ENCODE measurements at places on chromosomes 5 and 9.

- no peak for DNase-seq
These were observed 15.9 kb upstream of the RNF38 start for GRCh38 chr9:36415822-36416525.

- DNase-seq: no peak
These were observed 744 bp downstream of the GMCL2 start for GRCh38 chr5:178186427-178186826.

DNA sequence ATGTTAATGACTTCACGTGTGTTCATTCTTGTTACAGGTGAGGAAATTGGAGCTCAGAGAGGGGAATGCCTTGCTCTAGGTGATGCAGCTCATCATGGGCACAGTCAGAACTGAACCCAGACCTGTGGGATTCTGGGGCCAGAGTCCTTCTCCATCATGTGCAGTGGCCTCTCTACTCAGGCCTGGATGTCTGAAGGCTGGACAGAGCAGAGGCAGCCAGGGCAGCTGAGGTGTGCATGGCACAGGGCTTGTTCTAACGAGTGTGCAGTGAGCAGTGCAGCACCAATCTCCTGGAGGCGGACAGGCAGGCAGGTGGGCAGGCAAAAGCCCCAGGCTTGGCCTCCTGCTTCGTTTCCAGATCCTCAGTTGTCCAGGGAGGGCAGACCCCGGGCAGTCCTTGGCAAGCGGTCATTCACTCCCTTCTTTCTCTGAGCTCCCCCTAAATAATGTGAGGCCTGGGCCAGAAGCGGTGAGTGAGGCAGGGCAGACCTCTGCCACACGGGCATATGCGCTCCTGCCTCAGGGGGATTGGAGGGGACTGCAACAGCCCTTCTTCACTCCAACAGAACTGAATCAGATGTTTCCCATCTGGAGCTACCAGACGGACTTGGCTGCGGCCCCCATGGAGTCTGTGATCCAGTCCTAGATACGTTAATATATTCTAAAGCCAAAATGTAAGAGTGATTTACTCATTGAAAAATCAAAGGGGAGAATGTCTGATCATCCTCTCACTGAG lies 68.7 kb upstream of the FSTL4 start:
- DNase-seq: no peak

GRCh38 chr9:2065704-2066103 lies 50.6 kb downstream of the SMARCA2 start:
- DNase-seq: no peak

DNA sequence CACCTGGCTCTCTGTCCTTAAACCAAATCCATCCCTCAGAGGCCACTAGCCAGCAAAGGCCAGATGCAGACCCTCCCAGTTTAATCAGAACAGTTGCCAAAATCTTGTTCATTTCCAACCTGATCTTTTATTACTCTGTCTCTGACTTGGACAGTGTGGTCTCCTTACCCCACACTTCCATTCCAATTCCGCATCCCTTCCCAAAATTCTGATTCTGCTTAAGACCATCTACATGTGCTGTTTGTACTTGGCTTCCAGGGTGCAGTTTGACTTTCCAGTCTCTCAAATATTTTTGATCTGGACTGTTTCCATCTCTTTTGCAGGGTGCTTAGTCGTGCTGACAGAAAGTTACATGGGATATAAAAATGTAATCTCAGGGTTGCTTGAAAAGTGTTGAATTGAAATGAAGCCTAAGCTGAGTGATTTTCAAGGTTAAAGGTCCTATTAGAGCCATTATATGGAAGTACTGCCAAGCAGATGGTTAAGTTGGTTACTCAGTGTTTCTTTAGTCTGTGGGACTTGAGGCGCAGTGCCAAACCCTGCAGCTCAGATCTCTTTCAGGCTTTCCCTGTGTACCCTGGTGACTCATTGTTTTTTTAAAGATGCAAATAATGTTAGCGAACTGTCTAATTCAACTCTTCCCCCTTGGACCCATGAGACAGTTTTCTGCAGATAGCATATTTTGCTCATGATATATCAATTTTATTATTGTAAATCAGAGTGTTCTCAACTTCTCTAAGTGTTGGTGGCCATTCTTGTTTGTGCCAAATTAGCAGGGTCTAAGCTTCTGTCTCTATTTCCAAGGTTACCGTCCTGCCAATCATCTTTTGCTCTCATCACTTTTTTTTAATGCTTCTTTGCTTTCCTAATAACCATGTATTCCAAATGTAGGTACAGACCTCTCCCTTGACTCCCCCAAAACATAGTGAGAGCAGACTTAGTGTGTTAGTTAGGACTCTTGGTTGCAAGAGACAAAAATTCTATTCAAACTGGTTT lies 18.2 kb upstream of the DCP2 start:
- DNase-seq: no peak

GRCh38 chr9:20303996-20304395 lies 318.3 kb downstream of the MLLT3 start:
- DNase-seq: no peak

- peak; percentile 37 for DNase-seq
These were observed 48.0 kb upstream of the CAST start for GRCh38 chr5:96614110-96614691.

- DNase-seq: no peak
These were observed 16.5 kb downstream of the TMEM268 start for GRCh38 chr9:114627553-114627952.

GRCh38 chr5:141343953-141344463 lies 379 bp downstream of the PCDHGA3 start:
- DNase-seq: no peak

GRCh38 chr5:7629561-7629960 lies 221.4 kb downstream of the CFAP90 start:
- no peak for DNase-seq

GRCh38 chr5:15116996-15117395 lies 245.4 kb upstream of the ANKH start:
- DNase-seq: no peak

- DNase-seq: no peak
These were observed 342.8 kb downstream of the EBF1 start for GRCh38 chr5:158756871-158757270.

DNA sequence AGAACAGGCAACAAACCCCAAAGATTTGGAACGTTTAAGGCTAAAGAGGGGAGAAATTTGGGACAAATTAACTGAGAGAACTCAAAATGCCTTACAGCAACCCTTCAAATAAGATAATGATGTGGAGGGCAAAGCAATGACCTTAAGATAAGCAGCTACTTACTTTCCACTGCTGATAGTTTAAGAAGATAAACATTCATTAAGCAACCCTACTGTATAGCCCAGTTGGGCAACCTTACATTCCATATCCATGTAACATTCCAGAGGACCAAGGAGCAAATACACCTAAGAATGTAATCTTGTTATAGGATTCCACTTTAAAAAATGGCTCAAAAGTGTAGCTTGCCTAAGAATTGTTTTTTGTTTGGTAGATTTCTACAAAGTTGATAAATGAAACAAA lies 14.8 kb downstream of the ETF1 start:
- DNase-seq: no peak

GRCh38 chr5:140672455-140673186 lies 755 bp downstream of the DND1 start:
- no peak for DNase-seq

GRCh38 chr9:86975036-86975435 lies 27.7 kb upstream of the GAS1 start:
- no peak for DNase-seq

GRCh38 chr5:11064763-11065450 lies 303.9 kb upstream of the DAP start:
- no peak for DNase-seq

GRCh38 chr9:76444322-76444929 lies 14.6 kb upstream of the GCNT1 start:
- DNase-seq: no peak

GRCh38 chr5:153974131-153974812 lies 64.4 kb downstream of the FAM114A2 start:
- peak; percentile 13 for DNase-seq

DNA sequence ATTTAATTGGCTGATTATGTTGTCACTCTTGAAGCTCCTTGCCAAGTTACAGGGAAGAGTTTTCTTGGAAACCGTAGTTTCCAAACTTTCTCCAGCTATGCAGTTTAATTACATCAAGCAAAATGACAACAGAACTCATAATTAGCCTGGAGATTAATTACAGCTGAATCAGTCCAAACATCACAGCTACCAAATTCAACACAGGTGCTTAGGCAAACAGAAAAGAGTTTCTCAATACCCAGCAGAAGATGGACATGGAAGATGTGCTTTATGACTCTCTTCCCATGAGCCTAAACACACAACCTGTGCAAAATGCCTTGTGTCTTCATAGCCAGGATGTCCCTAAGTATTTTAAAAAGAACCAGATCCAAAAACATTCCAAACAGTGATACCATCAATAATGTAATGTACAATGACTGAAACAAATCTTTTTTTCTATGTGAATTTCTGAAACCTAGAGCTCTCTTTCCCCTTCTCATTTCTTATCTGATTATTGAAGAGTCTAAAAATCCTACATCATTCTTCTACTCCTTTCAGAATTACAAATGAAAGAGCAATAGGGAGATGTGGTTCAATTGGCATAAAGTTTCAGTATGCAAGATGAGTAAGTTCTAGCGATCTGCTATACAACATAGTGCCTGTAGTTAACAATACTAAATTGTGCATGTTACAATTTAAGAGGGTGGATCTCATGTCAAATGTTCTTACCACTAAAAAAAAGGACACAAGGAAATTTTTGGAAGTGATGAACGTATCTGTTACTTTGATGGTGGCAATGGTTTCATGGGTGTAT lies 124.3 kb downstream of the RASEF start:
- no peak for DNase-seq

GRCh38 chr9:128339761-128340690 lies at the start of gene SLC27A4:
TSS of gene SLC27A4 (plus strand) at chr9:128340527. CDS start at chr9:128343133, 2,606 bp downstream.
- peak; percentile 73 for DNase-seq

DNA sequence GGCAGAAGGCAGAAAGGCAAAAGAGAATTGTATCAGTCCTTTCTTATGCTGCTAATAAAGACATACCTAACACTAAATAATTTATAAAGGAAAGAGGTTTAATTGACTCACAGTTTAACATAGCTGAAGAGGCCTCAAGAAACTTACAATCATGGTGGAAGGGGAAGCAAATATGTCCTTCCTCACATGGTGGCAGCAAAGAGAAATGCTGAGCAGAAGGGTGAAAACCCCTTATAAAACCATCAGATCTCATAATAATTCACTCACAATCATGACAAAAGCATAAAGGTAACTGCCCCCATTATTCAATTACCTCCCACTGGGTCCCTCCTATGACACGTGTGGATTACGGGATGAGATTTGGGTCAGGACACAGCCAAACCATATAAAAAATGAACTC lies 312.5 kb upstream of the PTGER4 start:
- DNase-seq: no peak

DNA sequence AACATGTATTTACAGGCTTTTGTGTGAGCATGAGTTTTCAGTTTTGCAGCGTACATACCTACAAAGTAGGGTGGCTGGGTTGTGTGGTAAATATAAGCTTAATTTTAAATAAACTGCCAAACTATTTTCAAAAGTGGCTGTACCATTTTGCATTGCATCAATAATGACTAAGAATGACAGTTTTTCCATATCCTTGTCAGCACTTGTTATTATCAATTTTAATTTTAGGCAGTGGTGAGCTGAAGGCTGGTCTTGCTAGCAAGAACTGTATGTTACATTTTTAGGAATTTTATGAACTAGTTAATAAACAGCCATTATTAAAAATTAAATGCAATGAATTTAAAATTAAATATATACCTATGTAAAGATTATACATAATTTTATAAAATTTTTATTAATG lies 6.6 kb downstream of the SNX2 start:
- no peak for DNase-seq

DNA sequence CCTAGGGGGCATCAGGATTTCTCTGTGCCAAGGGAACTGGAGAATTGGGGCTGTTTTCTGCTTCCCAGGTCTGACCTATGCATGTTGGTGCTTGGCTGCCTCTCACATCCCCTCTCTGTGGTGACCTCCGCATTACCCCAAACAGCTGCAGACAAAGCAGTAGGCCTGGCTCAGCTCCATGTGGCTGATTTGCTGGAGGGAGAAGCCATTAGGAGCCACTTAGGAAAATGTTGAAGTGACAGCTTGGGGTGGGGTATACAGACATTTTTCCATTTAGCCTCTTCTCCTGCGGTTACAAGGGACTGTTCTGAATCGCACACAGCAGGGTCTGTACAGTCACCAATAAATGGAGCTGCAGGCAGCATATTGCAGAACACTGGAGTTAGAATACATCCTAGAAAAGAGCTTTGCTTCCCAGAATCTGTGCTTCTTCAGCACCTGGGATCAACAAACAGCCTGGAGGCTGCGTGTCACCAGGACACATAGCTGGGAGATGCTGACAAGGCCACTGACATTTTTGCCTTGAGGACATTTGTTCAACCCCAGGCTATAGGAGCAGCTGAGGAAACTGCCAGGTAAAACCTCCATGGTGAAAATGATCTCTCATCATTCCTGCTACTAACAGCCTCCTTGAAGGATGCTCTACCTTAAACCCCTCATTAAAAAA lies 335.3 kb downstream of the DIRAS2 start:
- no peak for DNase-seq

DNA sequence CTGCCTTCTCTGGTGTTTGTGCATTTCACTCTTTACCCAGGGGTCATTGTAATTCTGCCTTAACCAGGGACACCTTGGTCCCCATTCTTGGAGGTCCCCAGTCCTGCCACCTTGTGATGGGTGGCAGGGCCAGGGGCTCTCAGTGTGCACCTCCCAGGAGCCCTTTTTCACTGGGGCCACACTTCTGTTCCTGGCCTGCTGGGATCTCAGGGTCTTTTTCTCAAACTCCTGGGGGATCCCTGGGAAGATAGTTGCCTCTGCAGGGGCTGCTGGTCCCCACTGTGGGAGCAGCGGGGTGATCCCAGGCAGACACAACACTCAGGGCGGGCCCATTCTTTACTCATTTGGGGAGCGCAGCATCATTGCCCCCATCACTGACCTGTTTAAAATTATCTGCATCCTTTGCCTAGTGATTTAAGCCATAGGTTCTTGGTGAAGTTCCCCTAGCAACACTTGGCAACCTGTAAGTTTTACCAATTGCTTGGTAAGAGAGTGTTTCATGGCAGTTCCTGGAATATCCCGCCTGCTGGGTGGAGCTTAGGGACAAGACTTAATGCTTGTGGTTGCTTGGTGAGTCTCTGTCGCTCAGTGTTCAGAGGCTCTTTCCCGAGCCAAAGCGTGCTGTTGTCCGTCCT lies 15.7 kb downstream of the PHF2 start:
- no peak for DNase-seq

- no peak for DNase-seq
These were observed 49.0 kb downstream of the PTTG1 start for GRCh38 chr5:160470437-160471361.

GRCh38 chr5:126301056-126301455 lies 122.2 kb upstream of the GRAMD2B start:
- DNase-seq: no peak

- DNase-seq: no peak
These were observed 2.2 kb upstream of the FOXI1 start for GRCh38 chr5:170103447-170103846.

- no peak for DNase-seq
These were observed 28.0 kb upstream of the NFIL3 start for GRCh38 chr9:91451431-91452270.

GRCh38 chr9:83183621-83184020 lies 120.7 kb upstream of the RASEF start:
- DNase-seq: no peak

All from stimulated activated CD4-positive, alpha-beta T cell treated with anti-CD3 and anti-CD28 coated beads, Interleukin-1b, Interleukin-23, amount 100 ng/mL, for 48 hours (primary cell).